ENCODE measurements at places on chromosomes 4 and X. TPM values are rescaled to one million over a fixed set of nuclear protein-coding genes. Genes with fewer than 3 reads are reported as not detected.
A peak's percentile ranks its signal among the peaks of the same experiment; 100 is the strongest.

The TLR3 gene
- total RNA-seq: 2.4 TPM

The BMPR1B gene
- 0.51 TPM for total RNA-seq

The BEX2 gene
- 0.68 TPM for total RNA-seq

The XAGE1A gene
- total RNA-seq: not detected

The TBC1D8B gene
- total RNA-seq: 7.9 TPM

The TMEM271 gene
- not detected for total RNA-seq

The CFAP47 gene
- not detected for total RNA-seq

The ANK2 gene
- total RNA-seq: 41.4 TPM

The FAM47B gene
- total RNA-seq: not detected

The GLUD2 gene
- total RNA-seq: 1.1 TPM

The TMSB15B gene
- 6.5 TPM for total RNA-seq

The GABRB1 gene
- total RNA-seq: not detected

The SPARCL1 gene
- total RNA-seq: 158 TPM

The CTAG1A gene
- total RNA-seq: not detected

The JAKMIP1 gene
- total RNA-seq: not detected

The HDX gene
- total RNA-seq: 6.8 TPM

The PAGE2 gene
- total RNA-seq: not detected

The ATOH1 gene
- total RNA-seq: not detected

The ZNF185 gene
- 5.3 TPM for total RNA-seq

- no peak for DNase-seq
Measured at GRCh38 chrX:30748342-30748960, 95.2 kb downstream of the GK start.

- DNase-seq: peak; percentile 11
Measured at GRCh38 chr4:14916554-14917297, 85.6 kb upstream of the CPEB2 start.

DNA sequence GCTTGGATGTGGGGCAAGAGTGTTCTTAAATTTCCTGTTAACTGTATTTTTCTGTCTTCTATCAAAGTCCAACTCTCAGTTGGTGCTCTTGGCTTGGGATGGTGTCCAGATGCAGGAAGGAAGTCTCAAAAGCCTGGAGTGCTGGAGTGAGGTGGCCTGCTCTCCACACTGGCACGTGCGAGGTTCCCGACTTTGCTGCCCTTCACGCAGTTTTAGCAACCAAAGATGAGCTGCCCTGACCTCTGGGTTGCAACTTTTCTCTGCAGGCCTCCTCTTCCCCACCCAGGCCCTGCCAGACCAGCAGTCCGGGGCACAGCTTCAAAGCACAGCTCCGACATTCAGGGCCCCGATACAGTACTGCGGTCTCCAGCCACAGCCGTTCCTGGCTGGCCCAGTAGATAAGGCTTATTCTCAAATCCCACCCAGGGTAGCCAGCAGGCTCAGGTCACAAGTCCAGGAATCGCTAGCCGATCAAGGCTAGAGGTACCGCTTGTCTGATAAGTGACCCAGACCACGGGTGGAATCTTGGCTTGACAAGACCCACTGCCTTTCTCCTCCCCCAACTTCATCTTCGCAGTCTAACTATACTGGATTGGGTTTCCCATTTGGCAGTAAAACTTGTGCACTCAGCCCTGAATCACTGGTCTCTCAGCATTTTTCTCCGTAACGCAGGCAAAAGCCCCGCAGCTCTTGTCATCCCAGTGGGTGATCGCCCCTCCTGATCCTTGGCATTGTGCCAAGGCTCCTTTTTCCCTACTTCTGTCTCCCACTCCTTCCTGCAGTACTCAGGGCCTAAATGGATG is 21.8 kb upstream of the JADE1 start:
- DNase-seq: no peak

GRCh38 chrX:135396566-135396965 is 25.2 kb upstream of the SMIM10L2A start:
- no peak for DNase-seq

GRCh38 chr4:189278597-189279165 is 662.0 kb upstream of the FRG1 start:
- no peak for DNase-seq

GRCh38 chr4:128221586-128221985 is 66.0 kb downstream of the PGRMC2 start:
- no peak for DNase-seq

DNA sequence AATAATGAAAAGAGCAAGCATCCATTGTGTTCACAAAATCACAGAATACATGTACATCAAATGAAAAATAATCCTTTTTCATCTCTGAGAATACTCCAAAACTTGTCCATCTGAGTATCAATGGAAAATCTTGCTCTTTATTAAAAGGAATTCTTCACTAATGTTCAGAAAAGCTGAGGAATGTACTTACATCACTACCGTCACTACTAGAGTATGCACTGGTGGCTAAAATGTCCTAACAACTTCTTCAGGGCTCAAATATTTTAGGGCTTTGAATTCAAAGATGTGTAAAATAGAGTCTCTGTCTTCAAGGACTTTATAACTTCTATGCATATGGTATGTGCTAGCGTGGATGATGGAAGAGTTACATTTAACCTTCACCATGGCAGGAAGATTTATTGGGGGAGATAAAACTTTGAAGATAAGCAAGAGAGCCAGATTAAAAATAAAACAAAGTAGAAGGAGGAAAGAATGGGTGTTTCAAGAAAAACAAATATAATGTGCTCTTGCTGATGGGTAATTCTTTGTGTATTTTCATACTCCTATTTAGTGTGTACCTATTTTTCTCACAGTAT is 55.1 kb downstream of the DMD start:
- DNase-seq: no peak

- no peak for DNase-seq
Measured at GRCh38 chr4:24923550-24923949, 10.7 kb upstream of the CCDC149 start.

DNA sequence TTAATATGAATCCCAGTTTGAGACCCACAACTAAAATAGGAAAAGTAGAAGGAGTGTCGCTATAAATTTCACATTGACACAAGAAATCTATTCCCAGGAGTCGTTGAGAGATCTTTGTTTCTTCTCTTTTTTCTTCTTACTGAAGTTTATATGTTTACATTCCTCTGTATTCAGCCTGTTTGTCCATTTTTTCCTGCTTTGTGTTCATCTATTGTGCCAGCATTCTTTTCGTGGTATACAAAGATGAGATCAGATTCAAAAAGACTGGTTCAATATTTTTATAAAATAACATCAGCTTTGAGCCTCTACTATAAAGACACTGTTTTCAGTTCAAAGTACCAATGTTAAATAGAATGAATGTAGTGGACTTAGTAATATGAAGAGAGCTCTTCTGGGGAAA is 95.4 kb upstream of the MYOZ2 start:
- no peak for DNase-seq

DNA sequence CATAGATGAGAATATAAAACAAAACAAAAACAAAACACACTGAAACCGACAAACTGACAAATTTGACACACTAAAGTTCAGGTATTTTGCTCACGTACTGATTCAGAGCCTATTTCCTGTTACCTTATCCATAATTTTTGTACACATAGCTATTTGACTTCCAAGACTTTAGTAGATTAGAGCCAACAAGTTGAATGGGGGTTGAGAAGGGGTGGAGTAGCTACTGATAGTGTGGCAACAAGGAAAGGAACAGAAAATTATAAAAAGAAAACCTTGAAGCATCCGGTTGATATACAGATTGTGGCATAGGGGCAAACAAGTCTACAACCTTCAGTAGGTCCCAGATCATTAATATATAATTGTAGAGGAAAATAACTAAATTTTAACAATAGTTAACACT is 92.3 kb upstream of the RASGEF1B start:
- DNase-seq: no peak

GRCh38 chr4:6748286-6748685 is 32.3 kb downstream of the BLOC1S4 start:
- DNase-seq: no peak

DNA sequence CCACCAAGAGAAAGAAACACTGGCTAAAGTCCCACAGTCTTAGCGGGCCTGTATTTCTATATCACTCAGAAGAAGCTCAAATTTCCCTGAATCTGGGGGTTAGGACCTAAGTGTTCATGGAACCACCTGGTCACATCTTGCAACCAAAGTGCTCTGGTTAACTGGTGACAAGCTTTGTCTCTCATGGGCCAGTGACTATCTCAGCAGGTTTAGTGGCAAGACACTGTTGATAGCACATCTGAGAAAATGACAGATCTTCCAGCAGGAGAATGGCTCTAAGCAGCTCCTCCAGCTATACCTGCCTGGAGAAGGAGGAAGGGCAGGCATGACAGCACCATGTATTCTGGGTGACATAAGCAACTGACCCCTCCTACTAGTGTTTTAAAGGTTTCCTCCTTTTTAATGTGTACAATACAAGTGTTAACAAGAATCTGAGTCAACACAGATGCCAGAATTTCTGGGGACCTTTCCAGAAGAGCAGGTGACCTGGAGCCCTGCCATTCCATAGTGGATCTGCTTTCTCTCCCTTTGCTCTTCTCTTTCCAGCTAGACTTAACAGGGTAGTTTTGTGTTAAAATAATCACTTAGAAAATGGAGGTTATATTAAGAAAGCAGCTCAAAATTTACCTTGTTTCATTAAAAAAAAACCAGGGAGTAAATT is 17.3 kb upstream of the QRFPR start:
- no peak for DNase-seq

GRCh38 chr4:104915864-104916263 is 230.8 kb upstream of the TET2 start:
- no peak for DNase-seq

DNA sequence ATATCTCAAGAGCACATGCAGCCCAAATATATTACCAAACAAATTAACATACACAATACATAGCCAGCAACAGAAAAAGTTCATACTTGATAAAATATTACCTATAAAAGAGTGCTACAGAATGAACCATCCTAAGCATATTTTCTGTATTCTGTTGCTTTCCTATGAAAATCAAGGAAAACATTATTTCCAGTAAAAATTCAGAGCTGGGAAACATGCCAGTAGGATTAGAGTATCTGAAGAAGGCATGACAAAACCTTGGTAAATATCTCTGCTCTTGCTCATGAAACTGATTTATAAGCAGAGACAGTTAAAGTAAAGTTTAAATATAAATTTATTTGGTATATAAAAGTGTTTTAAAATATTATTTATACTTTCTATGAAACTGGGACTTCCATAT is 599.7 kb downstream of the ARAP2 start:
- DNase-seq: no peak

GRCh38 chr4:8341691-8342090 is 72.1 kb downstream of the HTRA3 start:
- no peak for DNase-seq

GRCh38 chrX:9842541-9842940 is 56.3 kb downstream of the SHROOM2 start:
- no peak for DNase-seq

GRCh38 chr4:71855944-71856343 is 72.1 kb upstream of the GC start:
- no peak for DNase-seq

GRCh38 chrX:19672222-19672812 is 157.0 kb upstream of the MAP3K15 start:
- no peak for DNase-seq

DNA sequence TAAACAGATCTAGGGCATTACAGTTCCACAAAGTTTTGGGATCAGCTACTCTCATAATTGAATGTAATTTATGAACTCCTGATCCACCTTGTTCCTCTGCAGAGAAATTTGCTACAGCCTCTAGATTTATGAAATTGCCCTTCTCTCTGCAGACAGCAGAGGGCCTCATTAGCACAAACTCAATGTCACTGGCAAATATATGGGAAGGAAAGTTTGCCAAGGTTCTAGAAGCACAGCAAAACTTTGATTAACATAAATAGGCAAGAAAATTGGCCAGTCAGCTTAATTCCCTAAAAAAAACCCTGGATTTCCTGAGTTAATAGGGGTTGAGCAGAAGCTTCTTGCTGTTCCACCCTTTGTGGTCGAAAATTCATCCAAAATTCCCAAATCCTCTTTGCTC is 31.5 kb downstream of the PRPS1 start:
- peak; percentile 67 for DNase-seq

DNA sequence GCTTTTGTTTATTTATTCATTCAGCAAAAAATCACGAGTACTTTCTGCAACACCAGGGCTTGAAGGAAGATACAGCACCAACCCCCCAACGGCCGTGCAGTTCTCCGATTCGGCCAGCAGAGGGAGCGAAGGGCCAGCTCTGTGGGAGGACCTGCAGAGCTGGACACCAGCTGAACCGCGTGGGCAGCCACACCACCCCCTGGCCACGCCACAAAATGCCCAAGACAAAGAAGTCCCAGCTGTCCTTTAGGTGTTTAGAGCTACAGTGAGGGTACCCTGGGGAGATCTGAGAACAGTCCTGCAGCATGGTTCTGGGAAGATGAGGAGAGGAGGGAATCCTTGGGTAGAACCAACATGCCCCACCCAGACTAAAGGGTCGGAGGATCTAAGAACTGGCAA is 83.1 kb downstream of the RELL1 start:
- peak; percentile 87 for DNase-seq

GRCh38 chr4:174217273-174218126 is 66.0 kb downstream of the FBXO8 start:
- no peak for DNase-seq

- no peak for DNase-seq
Measured at GRCh38 chr4:172992648-172993378, 175.8 kb upstream of the GALNT7 start.

- DNase-seq: no peak
Measured at GRCh38 chrX:68982476-68982875, 153.7 kb downstream of the EFNB1 start.

- DNase-seq: no peak
Measured at GRCh38 chrX:120293015-120293414, 18.2 kb downstream of the TMEM255A start.

GRCh38 chr4:6957148-6957520 is 47.5 kb downstream of the TBC1D14 start:
- DNase-seq: no peak

DNA sequence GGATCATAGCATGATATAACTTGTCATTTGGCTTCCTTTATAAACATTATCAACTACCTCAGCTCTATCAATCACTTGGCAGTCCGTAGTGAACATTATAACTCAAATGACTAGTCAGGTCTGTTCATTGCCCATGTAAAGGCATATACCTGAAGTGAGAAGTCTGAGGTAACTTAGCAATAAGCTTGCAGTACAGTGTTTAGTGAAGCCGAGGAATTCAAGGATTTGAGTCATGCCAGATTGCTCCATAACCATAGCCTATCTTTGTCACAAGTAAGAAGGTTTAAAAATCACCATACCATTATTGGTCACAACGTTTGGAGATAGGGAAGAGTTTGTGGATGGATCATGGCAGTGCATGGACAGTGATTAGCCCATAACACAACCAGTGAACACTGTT is 41.6 kb downstream of the AR start:
- DNase-seq: no peak

All from dermis blood vessel endothelial cell (primary cell).